ENCODE measurements at places on chromosomes 3 and 15.

DNA sequence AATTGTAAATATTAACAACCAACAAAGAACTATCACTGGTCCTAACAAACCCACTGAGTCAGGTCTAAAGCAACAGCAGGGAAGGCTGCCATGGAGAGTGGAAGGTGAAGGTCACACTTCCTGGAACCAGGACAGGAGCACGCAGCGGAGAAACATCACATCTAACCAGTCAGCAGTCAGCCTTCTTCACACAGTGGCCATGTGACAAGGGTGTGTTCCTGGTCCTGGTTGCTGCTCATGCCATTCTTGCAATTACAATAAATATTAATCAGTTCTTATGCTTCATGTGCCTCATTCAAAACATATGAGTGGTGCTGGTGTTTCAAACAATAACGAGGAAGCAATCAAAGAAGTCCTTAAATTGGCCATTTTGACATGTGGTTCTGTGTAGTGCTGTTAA, 162.8 kb downstream of the ARRDC4 start:
- DNase-seq: no peak

GRCh38 chr3:14606669-14607339, 44.8 kb upstream of the CCDC174 start:
- DNase-seq: no peak

DNA sequence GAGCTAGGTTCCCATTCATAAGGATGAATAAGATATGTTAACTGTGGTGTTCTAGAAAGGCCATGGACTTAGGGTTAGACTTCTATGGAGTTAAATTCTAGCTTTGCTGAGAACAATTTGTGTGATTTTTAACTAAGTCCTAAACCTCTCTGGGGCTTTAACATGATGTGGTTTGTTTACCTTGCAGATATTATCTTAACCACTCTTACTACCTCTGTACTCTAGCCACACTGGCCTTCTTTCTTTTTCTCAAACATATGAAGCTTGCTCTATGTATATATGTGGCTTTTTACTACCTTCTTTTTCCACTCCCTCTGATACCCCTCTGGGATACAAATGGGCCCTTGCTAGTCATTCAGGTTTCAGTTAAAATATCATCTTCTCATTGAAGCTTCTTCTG, 108.4 kb downstream of the ZNF609 start:
- no peak for DNase-seq

- peak; percentile 37 for DNase-seq
Observed at GRCh38 chr3:134211797-134212196, 38.9 kb downstream of the RYK start.

DNA sequence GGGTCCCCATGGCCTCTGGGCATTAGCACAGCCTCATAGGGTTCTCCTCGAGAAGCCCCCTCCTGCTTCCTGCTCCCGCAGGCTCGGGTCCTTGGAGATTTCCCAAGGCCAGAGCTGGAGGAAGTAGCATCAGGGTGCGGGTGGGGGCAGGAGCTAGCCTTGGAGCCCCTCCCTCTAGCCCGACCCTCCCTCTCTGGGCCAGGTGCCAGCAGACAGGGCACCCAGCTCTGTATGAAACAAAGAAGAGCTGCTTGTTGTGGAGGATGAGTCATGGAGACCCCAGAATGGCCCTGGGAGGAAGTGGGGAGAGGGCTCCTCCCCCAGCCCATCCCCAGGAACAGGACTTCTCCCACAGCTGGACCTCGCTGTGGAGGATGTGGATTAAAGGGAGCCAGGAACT, 29.2 kb downstream of the EPHB3 start:
- DNase-seq: no peak

- no peak for DNase-seq
Observed at GRCh38 chr3:100825574-100825973, 116.3 kb downstream of the TFG start.

- DNase-seq: no peak
Observed at GRCh38 chr3:128710816-128711433, 15.1 kb upstream of the RAB7A start.

DNA sequence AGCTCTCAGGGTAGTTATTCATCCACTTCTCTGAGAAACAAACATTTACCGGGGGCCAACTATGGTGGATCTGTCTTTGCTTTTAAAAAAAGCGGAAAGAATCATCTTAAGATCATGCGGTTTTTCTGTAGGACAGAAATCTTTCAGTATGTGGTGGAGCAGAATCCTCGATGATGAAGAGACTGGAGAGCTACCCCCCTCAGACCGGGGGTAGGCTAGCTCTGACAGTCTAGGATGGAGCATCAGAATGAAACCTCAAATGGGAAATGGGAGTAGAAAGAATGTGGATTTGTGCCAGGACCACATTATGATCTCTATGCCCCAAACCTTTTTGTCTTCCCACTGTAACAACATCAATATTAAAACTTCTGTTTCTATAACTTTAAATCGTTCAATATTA, 30.3 kb downstream of the TPRG1 start:
- DNase-seq: no peak

- DNase-seq: no peak
Observed at GRCh38 chr3:59249004-59249403, 199.2 kb upstream of the CFAP20DC start.

GRCh38 chr15:70196372-70197316, 98.9 kb upstream of the TLE3 start:
- DNase-seq: peak; percentile 62

GRCh38 chr3:148309390-148310035, 388.2 kb upstream of the AGTR1 start:
- peak; percentile 33 for DNase-seq

DNA sequence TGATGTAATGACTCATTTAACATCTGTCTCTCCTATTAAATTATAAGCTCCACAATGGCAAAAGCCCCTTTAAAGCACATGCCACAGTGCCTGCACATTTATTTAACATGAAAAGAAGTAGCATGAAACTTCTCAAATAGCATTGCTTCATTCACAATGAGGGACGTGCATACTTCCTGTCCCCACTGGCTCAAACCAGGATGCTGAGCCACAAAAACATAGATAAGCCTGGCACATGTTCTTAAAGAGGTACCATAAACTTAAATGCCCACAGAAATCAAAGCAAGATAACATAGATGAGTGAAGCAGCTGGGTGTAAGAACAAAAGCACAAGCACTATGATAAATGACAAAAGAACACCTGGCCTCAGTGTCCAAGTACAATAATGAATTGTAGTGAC, 3.8 kb downstream of the TP53BP1 start:
- no peak for DNase-seq

DNA sequence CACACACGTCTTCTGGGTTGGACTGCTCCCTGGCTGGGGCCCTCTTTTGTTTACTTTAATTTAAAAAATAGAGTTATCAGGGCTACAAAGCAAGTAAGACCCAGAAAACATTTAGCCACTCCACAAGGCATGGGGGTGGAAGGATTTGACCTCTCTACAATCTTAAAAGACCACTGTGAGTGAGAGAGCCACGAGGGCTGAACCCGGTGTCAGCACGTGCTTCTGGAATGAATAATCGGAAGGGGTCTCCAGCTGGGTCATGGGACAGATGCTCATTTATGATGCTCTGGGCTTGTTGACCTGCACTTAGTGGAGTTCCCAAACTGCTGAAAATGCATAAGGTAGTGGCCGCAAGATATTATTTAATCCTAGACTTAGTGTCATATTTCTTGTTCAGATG, 52.4 kb downstream of the EIF4E3 start:
- no peak for DNase-seq

GRCh38 chr3:197181741-197182140, 116.7 kb downstream of the DLG1 start:
- peak; percentile 72 for DNase-seq

DNA sequence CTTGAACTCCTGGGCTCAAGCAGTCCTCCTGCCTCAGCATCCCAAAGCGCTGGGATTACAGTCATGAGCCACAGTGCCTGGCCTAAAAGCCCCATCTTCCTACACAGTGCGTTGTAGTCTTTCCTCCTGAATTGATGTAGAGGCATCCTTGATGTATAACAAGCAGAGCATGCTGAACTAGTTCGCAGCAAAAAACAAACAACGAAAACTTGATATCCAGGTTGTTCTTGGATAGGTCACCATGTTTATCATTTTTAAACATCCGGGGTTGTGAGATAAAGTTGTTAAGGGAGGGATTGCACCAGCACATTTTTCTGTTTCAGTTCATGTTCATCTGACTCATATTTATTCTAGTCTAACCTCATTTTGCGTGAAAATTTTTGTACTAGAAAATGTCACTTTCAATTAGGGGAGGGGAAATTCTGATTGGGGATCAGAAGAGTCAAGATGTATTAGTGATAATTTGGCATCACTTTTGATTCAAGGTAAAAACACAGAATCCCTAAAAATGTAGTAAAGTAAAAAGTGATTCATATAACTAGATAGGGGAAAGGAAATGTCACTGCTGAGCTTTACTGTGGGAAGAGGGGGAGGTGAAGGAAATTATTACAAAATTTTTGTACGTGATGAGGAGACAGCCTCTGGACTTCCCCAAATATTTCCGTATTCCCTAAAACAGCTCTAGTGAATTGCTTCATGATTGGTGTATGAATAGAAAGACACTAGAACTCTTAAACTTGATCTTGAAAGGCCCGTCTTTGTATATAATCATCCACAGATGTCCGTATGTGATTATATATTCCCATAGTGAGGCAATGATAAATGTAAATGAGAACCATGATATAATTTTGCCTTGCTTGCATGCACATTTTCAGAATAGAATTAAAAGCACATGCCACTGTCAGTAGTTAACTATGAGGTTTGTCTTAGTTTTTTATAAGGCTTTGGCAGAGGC, 22.9 kb downstream of the RAB8B start:
- peak; percentile 68 for DNase-seq

DNA sequence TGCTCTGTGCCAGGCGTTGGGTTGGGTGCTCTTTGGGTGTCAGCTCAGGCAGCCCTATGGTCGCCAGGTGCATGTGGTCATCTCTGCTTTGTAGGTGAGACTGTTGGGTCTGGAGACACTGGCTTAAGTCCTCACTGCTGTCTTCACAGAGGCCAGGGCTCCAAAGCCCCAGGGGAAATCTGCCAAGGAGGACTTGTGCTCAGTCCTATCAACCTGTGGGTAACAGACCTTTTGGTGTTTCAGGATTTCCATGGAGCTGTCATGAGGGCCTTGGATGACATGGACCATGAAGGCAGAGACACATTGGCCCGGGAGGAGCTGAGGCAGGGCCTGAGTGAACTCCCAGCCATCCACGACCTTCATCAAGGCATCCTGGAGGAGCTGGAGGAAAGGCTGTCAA, 50.1 kb upstream of the NR2C2 start:
- no peak for DNase-seq

DNA sequence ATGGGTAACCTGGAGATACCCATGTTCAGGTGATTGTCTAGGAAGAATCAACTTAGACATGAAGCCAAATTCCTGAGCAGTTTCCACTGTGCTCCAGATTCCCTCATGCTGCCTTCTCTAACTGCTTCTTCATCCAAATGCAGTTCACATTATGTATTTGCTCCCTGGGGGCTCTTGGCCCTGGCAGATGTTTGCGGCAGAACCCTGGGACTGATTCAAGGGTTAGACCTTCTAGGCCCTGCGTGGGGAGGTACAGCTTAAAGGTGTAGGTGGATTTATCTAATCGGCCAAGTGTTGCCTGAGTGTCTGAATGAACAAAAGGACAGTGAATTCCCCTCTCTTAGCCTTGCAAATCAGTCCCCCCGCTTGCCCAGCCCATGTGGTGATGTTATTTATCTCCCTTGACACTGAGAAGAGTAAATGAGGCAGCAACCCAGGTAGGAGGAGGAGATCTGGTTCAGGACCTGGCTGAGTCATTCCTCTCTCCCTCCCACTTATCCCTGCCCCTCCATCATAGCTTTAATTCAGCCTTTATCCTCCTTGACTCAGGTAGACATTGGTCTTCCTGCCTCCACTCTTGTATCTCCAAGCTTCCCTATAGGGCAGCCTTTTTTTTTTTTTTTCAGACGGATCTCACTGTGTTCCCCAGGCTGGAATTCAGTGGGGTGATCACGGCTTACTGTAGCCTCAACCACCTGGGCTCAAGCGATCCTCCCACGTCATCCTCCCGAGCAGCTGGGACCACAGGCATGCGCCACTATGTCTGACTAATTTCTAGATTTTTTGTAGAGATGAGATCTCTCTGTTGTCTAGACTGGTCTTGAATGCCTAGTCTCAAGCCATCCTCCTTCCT, 54.8 kb downstream of the MAGEF1 start:
- DNase-seq: no peak

GRCh38 chr3:40851836-40852235, 327.1 kb downstream of the ZNF621 start:
- no peak for DNase-seq

GRCh38 chr15:83166830-83167229, 40.8 kb downstream of the HDGFL3 start:
- DNase-seq: no peak
